Activated gamma-delta T cell treated with Interleukin-2 at 50 U/mL for 16 hours (primary cell): ENCODE measurements at places on chromosomes 16 and 17.

DNA sequence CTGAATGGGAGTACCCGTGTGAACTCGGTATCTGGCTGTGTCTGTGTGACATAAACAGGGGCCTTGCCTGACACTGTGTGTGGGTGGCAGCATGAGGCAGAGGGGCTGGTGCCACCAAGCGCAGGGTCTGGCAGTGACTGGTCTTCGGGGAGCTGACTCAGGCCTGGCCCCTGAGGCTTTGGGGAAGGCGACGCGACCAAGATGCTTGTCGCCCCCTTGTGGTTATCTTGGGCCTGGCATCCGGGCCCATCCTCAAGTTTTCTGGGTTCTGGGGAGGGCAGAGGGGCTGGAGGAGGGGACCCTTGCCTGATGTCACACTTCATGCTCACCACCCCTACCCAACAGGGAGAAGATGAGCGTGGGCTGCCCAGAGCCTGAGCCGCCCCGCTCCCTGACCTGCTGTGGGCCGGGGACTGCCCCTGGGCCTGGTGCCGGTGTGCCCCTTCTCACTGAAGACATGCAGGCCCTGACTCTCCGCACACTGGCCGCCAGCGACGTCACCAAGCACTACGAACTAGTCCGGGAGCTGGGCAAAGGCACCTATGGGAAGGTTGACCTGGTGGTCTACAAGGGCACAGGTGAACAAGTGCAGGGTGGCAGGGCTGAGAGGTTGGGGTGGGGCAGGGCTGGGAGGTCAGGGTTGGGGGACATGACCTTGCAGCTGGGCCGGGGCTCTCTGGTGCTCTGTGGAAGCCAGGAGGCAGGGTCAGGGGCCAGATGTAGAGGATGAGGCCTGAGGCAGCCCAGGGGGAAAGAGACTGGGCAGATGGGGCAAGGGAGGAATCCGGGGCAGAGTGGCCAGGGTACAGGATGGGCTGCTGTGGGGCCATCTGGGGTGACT is 24.9 kb downstream of the SBK1 start:
- peak; percentile 77 for DNase-seq

DNA sequence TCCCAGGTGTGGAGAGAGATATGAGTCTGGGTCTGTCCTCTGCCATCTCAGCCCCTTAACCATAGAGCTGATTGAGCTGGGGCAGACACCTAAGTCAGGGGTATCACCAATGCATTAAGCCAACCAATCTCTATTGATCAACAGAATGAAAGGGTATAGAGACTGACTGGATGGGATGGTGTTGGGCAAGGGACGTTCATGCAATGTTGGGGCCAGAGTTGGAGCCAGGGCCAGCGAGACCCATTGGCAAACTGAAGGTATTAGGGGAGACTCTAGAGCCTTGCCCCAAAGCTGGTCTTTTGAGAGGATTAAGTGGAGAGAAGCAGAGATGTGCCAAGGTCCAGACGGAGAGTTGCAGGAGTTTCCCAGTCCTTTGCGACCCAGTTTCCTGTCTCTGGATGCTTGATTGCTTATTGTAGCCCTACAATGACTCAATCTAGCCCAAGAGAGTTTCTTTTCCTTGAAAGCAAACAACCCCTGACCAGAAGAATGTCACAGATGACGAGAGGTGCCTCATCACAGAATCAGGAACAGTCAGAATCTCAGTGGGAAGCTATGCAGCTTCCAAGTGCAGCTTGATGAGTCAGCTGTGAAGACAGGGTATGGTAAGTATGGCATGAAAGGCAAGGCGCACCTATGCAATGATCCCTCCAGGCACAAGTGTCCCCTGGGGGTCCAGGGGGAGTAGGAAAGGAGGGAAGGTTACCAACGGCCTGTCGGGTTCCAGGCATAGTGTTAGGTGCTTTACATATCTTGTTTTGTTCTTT is 137.2 kb downstream of the UTP18 start:
- no peak for DNase-seq

- no peak for DNase-seq
Observed at GRCh38 chr17:37744961-37745800, at the start of gene HNF1B. HNF1B (minus strand) TSS chr17:37745059; CDS start chr17:37744884, 175 bp downstream.

DNA sequence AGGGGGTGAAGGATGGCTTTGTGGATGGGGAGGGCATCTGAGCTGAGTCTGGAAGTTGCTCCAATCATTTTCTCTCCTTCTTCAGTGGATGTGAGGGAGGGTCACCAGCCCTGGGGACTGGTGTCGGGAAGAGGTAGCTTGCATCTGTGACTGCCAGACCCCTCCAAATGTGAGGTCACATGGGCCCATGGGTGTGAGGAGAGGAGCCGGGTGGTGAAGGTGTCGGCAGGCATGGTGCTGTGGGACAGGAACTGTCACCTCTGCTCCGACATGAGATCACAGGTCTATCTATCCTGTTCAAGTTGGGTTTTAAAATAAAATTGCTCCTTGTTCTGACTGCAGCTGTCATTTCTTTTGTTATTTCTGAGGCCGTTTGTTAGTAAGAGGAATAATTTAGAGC is 351.1 kb downstream of the CPPED1 start:
- no peak for DNase-seq

DNA sequence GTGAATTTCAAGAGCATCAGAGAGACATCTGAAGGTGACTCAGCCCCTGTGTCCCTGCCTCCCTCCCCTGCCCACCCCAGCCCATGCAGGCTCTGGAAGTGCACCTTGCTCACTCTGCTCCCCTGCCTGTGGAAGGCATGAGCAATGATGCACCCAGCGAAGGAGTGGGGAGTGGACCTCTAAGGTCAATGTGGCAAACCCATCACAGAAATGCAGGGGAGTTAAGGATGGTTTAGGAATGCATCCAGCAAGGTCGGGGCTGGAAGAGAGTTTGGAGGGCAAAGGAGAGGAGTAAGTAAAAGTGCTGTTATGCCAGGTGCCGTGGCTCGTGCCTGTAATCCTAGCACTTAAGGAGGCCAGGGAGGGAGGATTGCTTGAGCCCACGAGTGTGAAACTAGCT is 61.9 kb downstream of the CYB5B start:
- no peak for DNase-seq

DNA sequence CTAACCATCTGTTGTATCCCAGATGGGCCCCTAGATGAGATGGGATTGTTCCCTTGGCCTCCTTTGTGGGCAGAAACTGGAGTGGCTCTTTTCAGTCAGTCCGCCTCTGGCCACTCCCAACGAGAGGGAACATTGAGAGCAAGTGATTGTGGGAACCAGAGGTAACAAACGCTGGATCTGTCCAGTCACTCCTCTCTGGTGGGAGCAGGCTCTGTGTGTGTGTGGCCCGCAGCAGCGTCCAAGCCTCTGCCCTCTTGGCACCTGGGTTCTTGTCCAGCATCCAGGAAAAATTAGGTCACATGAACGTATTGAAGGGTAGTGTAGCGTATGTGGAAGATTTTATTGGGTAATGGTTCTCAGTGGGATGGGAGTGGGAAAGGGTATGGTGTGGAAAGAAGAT is 101.9 kb upstream of the COX10 start:
- no peak for DNase-seq

DNA sequence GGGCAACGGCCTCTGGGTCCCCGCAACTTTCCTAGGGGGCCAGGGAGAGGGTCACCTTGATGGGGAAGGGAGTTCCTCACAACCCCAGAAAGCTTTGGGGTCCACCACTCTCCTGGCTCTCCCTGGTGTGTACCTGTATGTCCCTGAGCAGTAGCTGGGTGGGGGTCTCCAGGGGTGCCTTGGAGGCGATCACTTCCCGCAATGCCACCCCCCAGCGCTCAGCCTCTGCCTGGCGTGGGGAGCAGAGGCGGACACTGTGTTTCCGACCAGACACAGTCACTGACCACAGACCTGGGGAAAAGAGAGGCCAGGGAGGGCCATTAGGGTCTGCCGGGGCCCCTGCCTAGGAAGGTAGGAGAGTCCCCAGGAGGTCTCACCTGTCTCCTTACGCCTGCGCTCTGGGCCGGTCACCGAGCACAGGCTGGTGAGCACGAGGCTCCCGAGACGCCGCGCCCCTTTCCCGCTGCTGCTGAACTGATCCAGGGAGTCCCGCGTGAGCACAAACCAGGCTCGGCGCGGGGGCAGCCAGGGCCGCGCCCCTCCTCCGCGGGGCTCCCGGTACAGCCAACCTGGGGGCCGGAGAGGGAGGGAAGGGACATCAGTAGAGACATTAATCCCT is 3.4 kb downstream of the PLEKHH3 start:
- DNase-seq: no peak

GRCh38 chr17:58390884-58391283 is 26.4 kb downstream of the RNF43 start:
- no peak for DNase-seq

DNA sequence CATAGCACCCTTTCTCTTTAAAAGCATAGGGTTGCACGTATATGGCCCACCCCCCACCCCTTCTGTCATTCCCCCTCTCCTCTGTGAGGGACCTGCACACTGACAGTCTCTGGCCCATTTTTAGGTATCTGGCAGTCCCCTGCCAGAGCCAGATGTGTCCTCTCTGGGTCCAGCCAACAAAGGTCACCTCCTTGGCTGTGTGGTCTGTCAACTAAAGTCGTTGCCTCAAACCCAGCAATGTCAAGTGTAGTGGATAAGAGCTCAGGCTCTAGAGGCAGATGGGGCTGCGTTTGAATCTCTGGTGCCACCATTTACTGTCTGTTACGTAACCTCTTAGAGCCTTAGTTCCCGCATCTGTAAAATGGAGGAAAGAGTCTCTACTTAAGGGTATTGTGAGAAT is 211.5 kb downstream of the MSI2 start:
- DNase-seq: no peak

- no peak for DNase-seq
Observed at GRCh38 chr16:17836868-17837602, 366.3 kb upstream of the XYLT1 start.

DNA sequence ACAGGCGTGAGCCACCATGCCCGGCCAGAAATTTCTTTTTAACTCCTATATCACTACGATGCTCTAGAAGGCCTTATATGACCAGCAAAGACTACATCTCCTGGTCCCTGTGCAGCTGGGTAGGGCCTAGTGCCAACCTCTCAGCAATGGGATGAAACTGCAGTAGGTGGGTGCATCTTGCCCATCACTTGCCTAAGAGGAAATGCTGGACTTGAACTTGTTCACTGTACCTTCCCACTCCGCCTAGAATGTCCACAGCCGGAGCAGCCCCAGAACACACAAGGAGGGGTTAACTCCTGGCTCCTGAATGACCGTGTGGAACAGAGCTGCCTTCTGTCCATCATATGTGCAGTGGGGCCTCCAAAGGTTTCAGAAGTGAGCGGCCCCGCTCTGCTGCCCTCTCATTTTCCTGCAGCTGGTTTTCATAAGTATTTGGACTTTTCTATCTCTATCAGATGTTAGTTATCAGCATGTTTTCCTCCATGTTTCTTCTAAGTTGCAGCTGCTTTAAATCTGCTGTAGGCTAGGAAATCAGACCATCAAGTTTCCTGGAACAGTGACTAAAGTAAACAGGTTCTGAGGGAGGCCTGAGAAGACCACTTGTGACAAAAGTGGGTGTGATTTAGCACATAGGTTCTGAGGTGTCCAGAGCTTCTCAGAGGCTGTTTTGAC is 52.5 kb downstream of the WSB1 start:
- no peak for DNase-seq

DNA sequence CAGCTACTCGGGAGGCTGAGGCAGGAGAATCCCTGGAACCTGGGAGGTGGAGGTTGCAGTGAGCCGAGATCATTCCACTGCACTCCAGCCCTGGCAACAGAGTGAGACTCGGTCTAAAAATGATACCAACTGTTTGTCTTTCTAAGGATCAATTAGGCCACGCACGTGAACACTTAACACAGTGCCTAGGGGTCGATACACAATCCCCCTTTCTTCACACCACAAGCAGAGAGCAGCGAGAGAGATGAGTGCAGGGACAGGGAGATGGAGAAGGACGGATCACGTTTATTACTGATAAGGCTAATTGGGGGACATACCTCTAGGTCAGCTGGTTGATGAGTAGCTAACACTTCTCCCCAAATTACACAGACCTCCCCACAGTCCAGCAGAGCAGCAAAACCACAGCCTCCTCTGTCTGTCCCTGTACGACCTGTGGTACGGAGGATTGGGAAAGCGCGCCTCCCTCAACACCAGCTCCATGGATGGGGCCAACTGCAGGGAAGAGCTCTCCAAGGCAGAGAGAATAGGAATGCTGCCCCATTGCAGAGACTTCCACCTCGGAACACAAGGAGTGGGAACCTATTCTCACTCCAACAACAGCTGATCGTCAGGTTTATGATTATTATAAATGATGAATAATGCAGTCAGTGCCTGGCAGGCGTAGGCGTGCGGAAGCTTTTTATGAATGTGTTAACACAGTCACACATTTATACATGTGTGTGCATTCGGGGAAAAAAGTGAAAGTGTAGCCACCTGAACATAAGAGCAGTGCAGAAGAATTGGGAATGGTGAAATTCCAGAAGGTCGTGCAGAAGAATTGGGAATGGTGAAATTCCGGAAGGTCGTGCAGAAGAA is 155.1 kb downstream of the C16orf95 start:
- no peak for DNase-seq

DNA sequence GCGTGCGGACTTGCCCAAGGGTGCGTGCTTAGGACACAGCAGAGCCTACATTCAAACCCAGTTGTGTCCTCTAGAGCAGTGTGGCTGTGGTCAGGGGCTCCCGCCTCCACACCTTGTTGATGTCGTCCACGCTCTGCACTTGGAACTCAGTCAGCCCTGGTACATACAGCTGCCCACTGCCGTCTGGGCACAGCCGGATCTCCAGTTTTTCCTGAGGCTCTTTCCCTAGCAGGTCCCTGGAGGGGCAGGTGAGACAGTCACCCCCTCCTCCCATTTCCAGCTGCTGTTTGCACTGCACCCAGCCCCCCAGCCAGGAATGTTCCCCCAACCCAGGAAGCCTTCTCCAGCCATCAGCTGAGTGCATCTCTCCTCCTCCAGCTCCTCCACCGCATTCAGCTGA is 25.7 kb downstream of the KATNB1 start:
- no peak for DNase-seq

DNA sequence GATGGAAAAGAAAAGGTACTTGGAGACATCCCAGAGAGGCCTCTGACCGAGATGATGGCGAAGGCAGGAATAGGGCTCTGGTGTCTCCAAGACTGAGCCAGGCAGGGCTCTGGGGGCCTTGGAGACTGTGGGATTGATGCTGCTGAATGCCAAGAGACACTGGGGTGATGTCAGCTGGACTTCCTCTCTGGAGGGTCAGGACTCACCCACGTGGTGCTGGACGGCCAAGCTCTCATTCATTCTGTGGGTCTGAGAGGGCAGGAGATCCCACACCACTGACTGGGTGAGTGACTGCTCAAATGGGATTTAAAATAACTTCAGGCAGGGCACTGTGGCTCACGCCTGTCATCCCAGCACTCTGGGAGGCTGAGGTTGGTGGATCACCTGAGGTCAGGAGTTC is 64.8 kb downstream of the NT5M start:
- DNase-seq: no peak

- DNase-seq: no peak
Observed at GRCh38 chr17:27577884-27578717, 52.9 kb upstream of the LGALS9 start.

GRCh38 chr16:69514356-69514755 is 51.4 kb upstream of the NFAT5 start:
- DNase-seq: no peak
